A673 (cell line): ENCODE measurements at places on chromosomes 13 and 19.

GRCh38 chr13:103730407-103730806 is 664.2 kb upstream of the SLC10A2 start:
- DNase-seq, result no peak

- DNase-seq, result no peak
These were observed 189.3 kb downstream of the TM9SF2 start for GRCh38 chr13:99690426-99691174.

GRCh38 chr19:18612772-18613588 is at the start of gene TMEM59L:
Gene TMEM59L (plus strand): TSS chr19:18612870. CDS start chr19:18612959, 89 bp downstream.
- DNase-seq, result no peak

GRCh38 chr19:48588670-48589401 is 17.7 kb upstream of the SPACA4 start:
- DNase-seq, result peak; percentile 92

DNA sequence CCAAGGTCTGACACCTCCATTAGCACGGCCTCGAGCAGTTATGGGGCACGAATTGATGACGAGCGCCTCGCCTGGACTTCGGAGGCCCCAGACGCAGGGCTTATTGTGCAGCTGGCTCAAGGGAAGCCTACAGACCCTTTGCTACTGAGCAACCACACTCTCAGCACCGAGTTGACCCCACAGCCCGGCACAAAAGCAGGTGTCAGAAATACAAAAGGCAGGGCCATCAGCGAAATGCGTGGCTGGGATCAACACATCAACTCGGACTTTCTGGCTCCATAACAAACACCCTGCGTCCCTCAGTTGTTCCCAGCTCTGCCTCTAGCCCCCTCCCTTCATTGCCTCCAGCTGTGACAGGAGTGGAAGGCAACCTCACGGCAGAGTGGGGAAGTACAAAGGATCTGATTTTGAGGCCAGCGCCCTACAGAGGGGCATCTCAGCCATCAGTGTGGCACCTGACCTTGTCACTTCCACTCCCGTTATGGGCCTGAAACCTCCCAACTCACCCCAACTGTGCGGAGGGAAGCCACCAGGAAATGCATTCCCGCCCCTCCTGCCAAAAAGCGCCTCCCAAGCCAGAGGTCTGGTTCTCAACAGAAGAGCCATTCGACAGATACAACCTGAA is 18.0 kb downstream of the PEPD start:
- DNase-seq, result no peak

DNA sequence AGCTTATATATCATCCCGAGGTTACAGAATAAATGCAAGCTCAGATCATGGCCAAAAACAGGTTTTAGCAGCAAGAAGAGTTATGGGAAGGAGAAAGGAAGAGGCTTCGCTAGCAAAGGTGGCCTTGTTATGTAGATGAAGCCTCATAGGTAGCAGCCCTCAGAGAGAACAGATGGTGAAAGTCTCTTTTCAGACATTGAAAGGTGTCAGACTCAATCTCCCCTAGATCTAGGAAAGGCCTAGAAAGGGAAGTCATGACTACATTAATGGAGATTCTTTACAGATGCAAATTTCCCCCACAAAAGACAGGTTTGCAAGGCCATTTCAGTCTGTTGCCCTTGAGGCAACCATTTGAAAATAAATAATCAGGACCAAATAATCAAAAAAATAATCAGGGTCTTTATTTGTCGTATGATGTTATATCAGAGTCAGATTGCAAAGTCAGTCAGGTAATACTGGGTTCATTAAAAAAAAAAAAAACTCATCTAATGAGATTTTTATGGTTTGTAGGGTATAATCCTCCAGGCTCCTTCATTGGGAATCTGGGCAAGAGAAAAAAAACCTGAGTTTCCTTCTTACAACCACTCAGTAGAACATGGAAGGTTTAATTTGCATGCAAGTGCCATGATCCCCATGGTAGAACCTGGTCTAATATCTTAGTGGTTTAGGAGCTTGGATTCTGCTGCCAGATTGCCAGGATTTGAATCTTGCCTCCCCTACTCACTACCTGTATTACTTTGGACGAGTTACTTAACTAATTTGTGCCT is 50.8 kb upstream of the HTR2A start:
- no peak for DNase-seq

GRCh38 chr13:45162194-45162593 is 38.7 kb downstream of the KCTD4 start:
- no peak for DNase-seq

GRCh38 chr19:32532233-32532632 is 48.8 kb upstream of the PDCD5 start:
- no peak for DNase-seq

DNA sequence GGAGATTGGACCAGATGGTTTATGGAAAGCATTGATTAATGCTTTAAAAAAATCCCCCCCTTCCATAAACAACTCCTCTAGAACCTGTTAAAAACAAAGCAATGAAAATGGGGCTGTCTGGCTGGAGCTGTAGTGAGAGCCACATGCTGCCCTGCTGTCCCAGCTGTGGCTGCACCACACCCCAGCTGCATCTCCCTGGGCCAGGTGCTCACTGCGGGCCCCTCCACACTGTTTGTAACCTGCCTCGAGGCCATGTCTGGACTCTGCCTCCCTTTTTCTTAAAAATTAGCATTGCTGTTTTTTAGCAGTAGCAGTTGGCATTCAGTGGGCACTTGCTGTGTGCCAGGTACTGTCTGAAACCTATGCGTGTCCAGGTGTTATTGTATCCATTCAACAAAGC is 15.2 kb upstream of the F2RL3 start:
- DNase-seq, result no peak

GRCh38 chr19:13420780-13421179 is 85.5 kb downstream of the CACNA1A start:
- DNase-seq, result no peak

- DNase-seq, result no peak
These were observed 50.8 kb downstream of the FOXO1 start for GRCh38 chr13:40615619-40616018.

DNA sequence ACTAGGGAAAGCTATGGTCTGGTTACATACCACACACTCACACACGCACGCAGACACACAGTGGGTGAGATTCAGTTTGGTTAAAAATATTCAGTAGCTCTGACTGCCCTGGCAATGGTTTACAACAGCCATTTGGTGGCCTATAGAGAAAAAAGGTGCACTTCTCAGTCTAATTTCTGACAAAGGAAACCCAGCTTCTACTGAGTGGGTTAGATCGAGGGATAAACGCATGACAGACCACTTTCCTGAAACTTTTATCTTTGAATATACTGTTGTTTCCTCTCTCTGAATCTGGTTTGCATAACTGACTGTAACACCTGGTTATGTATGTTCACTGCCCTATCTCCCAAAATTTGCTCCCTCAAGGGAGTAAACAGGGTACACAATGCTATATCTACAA is 2.5 kb downstream of the LIG4 start:
- no peak for DNase-seq

- DNase-seq, result no peak
These were observed 62.7 kb downstream of the F2RL3 start for GRCh38 chr19:16951529-16951928.

DNA sequence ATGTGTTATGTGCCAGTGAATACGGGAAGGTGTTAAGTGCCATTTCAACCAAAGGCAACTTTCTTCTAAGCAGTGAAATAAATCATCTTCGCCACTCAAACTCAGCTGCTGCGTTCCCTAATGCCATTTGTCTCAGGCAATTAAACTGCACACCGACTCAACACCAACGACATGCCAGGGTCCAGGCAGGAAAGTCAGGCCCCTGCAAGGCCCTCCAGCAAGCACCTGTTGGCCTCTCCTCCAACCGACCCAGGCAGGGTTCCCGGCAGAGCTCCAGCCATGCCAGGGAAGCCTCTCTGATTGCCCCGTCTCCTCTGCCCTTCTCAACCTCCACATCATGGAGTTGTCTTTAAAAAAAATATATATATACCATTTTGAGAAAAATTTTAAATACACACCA is 21.8 kb downstream of the SAFB2 start:
- no peak for DNase-seq

DNA sequence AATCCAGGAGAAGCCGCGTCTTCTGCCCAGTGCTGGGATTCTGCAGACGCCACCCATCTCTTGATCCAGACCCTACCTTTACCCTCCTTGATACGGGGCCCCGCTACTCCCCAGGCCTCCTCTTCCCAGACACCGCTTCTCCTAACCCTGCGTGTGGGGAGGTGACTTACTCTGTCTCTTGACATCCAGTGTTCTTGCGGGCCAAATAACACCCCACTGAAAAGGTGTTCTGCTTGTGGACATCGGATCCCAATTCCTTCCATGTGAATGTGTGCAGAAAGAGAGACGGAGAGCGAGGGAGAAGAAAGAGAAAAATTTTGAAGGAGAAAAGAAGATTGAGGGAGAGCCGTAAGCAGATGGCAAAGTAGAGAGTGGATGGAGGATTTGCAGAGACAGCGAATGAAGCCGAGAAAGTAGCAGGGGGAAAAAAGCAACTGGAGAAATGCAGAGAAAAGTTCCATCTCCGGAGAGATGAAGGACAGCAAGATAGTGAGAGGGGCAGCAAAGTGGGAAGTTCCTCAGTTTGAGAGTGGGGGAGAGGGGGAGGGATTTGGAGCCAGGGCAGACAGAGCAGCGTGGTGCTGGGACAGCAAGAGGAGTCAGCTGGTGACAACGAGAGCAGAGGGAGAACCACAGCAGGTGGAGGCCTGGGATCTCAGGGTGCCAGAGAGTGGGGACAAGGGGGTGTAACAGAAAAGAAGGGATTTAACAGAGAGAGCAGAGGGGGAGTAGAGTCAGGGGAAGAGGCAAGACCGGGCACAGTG is 814 bp downstream of the ZNF480 start:
- DNase-seq, result peak; percentile 8

DNA sequence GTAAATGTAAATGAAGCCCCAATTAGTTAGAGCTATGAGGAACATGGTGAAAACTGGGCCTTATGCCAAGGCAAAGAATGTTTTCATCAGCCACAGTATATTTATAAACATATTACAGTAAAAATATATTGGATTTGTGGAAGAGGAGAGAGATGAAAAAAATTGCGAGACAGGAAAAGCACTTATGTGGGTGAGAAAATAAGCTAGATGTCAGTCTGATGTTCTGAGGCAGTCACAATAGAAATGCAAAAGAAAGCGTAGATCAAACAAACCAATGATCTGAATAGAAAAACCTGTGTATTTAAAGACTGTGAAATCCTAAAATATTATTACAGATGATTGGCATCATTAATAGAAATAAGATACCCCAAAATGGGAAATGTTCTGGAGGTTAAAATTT is 1332.5 kb downstream of the SLITRK5 start:
- no peak for DNase-seq

DNA sequence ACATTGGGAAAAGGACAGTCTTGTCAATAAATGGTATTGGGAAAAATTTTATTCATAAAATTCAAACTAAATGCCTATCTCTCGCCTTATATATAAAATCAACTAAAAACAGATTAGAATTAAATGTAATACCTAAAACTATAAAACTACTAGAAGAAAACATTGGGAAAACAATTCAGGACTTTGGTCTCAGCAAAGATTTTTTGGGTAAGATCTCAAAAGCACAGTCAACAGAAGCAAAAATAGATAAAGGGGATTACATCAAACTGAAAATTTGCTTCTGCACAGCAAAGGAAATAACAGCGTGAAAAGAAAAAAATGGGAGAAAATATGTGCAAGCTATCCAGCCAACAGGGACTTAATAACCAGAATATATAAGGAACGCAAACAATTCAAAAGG is 24.3 kb upstream of the ZC3H13 start:
- no peak for DNase-seq

GRCh38 chr13:33817513-33817900 is 442 bp upstream of the RFC3 start:
- DNase-seq, result no peak

GRCh38 chr13:20927596-20928257 is 25.2 kb upstream of the XPO4 start:
- no peak for DNase-seq
